ENCODE measurements at places on chromosomes 12 and 14. TPM values are rescaled to one million over a fixed set of nuclear protein-coding genes. Genes with fewer than 3 reads are reported as not detected.

The ESPL1 gene
- 0.71 TPM for total RNA-seq

The RPGRIP1 gene
- not detected for total RNA-seq

GRCh38 chr12:91380631-91381030, 198.0 kb upstream of the DCN start:
- peaks cover 5% of the 10 kb centered on the region for H3K27me3 ChIP-seq
- no peaks in the 10 kb centered on the region for H3K36me3 ChIP-seq
- H3K27ac ChIP-seq: no peak overlapping the region
- H3K4me1 ChIP-seq: peaks cover 7% of the 10 kb centered on the region
- H3K4me3 ChIP-seq: no peak overlapping the region

DNA sequence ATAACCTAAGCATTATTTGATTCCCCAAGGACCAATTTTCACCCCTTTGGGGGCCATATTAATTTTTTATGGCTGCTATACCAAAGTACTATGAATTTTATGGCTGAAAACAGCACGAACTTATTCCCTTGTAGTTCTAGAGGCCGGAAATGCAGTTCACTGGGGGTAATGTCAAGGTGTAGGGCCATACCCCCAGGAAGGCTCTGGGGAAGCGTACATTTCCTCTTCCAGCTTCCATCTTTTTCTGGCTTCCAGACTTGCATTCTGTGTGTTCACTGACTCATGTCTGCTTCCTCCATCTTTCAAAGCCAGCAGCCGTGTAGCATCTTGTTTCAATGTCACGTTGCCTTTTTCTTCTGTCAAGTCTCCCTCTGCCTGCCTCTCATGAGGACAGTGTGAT, 133.5 kb downstream of the BICD1 start:
- DNase-seq: no peak
- no peaks in the 10 kb centered on the region for H3K27me3 ChIP-seq
- H3K4me3 ChIP-seq: no peak overlapping the region
- no peaks in the 10 kb centered on the region for H3K36me3 ChIP-seq
- no peaks in the 10 kb centered on the region for H3K4me1 ChIP-seq

GRCh38 chr12:23169696-23170013, 544.7 kb downstream of the ETNK1 start:
- H3K36me3 ChIP-seq: no peaks in the 10 kb centered on the region
- no peak overlapping the region for H3K27ac ChIP-seq
- no peaks in the 10 kb centered on the region for H3K4me1 ChIP-seq
- no peak overlapping the region for H3K4me3 ChIP-seq
- no peak for DNase-seq

- no peak overlapping the region for H3K4me3 ChIP-seq
- no peaks in the 10 kb centered on the region for H3K27me3 ChIP-seq
- H3K36me3 ChIP-seq: peaks cover 83% of the 10 kb centered on the region
- H3K4me1 ChIP-seq: peaks cover 42% of the 10 kb centered on the region
These were observed 2.4 kb downstream of the AGAP2 start for GRCh38 chr12:57735952-57736740.

GRCh38 chr12:96069511-96070231, 34.3 kb upstream of the LTA4H start:
- DNase-seq: no peak
- no peak overlapping the region for H3K27ac ChIP-seq
- no peak overlapping the region for H3K4me3 ChIP-seq
- H3K4me1 ChIP-seq: peaks cover 9% of the 10 kb centered on the region
- no peaks in the 10 kb centered on the region for H3K27me3 ChIP-seq

DNA sequence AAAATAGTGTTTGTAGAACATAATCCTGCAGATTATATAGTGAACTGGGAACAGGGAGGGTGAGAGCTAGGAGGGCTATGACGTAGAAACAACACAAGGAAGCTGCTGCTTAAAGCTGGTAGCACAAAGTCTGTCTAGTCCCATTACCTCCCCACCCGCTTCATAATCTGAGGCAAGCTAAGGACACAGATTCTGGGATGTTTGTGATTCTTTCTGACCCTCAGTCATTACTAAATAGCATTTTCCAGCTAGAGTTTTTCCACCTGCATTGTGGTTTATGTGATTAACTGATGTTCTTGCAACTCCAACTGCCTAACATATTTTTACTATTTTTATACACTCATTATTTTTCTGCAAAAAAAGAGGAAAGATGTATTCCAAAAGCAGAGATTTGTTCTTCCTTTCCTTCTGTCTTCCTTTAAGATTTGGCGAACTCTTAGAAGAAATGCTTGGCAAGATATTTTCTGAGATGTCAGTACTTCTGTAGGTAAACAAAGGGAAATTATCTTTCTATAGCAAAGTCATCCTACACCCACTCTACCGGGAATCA, 293.2 kb upstream of the FAR2 start:
- H3K4me3 ChIP-seq: no peak overlapping the region
- no peaks in the 10 kb centered on the region for H3K4me1 ChIP-seq
- no peaks in the 10 kb centered on the region for H3K27me3 ChIP-seq
- DNase-seq: no peak

- H3K36me3 ChIP-seq: no peaks in the 10 kb centered on the region
- DNase-seq: no peak
- H3K27ac ChIP-seq: no peak overlapping the region
- H3K4me3 ChIP-seq: no peak overlapping the region
These were observed 89.2 kb downstream of the PUS7L start for GRCh38 chr12:43669373-43669772.

- H3K4me3 ChIP-seq: no peak overlapping the region
- no peak for DNase-seq
- H3K4me1 ChIP-seq: no peaks in the 10 kb centered on the region
- H3K36me3 ChIP-seq: no peaks in the 10 kb centered on the region
- peaks cover 3% of the 10 kb centered on the region for H3K27me3 ChIP-seq
- H3K27ac ChIP-seq: no peak overlapping the region
These were observed 30.5 kb upstream of the SLC10A1 start for GRCh38 chr14:69827560-69827959.

All from CD4-positive, alpha-beta T cell (primary cell).